ENCODE measurements at places on chromosomes 3 and 15. TPM values are rescaled to one million over a fixed set of nuclear protein-coding genes. Genes with fewer than 3 reads are reported as not detected.

Gene GPR176
- total RNA-seq: 7.7 TPM

Gene ECE2
- total RNA-seq: not detected

Gene DCLK3
- not detected for total RNA-seq

Gene MFSD1
- total RNA-seq: 41.8 TPM

Gene CSTA
- 1.5 TPM for total RNA-seq

Gene RYK
- 28.9 TPM for total RNA-seq

Gene ALDH1A2
- total RNA-seq: 0.36 TPM

Gene MGLL
- total RNA-seq: 60.1 TPM

All from A549 treated with dexamethasone at 1 μM for 4 hours (cell line).